CD4-positive, alpha-beta T cell treated with Interleukin-1 beta for 1 hour (primary cell): ENCODE measurements at places on chromosomes 1 and 21.
A peak's percentile ranks its signal among the peaks of the same experiment; 100 is the strongest.

DNA sequence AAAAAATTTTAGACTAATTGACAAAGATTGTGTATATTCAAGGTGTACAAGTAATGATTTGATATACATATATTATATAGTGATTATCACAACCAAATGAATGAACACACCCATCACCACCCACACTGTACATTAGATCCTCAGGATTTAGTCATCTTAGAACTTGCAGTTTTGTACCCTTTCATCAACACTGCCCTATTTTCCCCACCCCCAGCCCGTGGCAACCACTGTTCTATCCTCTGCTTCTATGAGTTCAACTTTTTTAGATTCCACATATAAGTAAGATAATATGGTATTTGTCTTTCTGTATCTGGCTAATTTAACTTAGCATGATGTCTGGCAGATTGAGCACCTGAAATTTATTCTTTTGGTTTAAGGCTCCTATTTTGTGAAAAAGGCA, 173.6 kb downstream of the IER5 start:
- no peak for DNase-seq

DNA sequence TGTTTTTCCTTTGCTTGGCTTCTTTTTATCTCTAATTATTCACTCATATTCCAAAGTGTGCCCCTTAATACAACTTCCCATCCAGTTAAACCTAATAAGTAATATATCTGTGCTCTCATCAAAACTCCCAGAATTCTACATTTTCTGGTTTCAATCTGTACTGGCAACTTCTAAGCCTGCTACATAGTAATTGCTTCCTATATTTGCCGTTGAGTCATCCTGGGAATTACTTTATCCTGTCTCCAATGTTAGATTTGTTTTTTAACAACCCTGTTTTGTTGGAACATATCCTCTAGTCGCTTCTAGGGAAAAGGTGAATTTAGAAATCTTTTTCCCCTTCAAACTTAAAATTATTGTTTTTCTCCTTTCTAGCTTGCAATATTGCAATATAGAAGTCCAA, 620.5 kb upstream of the PKN2 start:
- no peak for DNase-seq

- DNase-seq, result no peak
Observed at GRCh38 chr1:69765951-69766350, 198.2 kb downstream of the LRRC7 start.

DNA sequence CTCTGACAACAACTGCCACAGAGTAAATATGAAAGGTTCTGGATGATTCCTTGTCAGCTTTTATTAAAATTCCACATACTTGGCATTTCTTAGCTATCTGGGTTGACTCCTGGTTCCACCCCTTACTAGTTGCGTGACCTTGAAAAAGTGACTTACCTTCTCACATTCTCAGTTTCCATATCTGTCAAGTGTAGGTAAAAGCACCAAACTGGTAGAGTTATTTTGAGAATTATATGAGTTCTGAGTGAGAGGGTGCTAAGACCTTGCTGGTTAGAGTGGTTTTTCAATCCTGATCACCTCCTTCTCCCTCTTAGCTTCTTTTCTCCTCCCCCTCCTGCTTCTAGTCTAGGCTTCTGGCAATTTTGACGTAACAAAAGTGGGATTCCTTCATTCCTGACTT, 83.4 kb upstream of the ABCD3 start:
- DNase-seq, result no peak

GRCh38 chr1:42817440-42817767, 207 bp upstream of the SVBP start:
- no peak for DNase-seq

- DNase-seq, result no peak
Observed at GRCh38 chr1:109252893-109253802, 3.8 kb downstream of the CELSR2 start.

DNA sequence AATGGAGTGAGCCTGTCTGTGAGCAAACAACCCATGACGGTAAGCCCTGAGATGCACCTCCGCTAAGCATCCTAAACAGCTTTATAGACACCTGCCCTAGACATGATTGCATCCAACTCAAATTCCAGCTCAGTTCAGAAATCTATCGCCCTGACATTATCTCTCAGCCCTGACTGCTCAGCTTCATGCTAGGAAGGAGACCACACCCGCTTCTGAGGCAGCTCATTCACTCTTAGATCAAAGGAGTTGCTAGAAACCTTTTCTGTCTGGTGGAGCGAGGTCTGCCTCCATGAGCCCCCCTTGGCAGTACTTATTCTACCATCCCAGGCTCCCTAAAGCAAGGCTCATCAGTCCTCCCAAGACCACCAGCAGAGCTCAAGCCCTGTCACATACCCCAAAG, 17.0 kb downstream of the IL10RB start:
- DNase-seq, result no peak

- DNase-seq, result no peak
Observed at GRCh38 chr1:180246579-180246978, 16.5 kb downstream of the LHX4 start.

DNA sequence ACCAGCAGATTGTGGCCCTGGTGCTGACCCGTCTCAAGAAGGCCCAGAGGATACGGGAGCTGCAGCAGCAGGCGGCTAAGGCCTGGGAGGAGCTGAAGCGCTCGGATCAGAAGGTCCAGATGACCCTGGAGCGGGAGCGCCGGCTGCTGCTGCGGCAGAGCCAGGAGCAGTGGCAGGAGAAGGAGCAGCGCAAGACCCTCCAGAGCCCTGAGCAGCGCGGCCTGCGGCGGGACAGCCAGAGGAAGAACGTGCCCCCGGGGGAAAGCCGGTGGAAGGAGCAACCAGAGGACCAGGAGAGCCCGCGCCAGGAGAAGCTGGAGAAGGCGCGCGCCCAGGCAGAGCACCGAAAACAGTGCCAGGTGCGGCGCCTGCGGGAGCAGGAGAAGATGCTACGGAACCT, 1.0 kb downstream of the CCDC185 start:
- no peak for DNase-seq

- DNase-seq, result no peak
Observed at GRCh38 chr1:51926171-51926812, 47.8 kb upstream of the NRDC start.

DNA sequence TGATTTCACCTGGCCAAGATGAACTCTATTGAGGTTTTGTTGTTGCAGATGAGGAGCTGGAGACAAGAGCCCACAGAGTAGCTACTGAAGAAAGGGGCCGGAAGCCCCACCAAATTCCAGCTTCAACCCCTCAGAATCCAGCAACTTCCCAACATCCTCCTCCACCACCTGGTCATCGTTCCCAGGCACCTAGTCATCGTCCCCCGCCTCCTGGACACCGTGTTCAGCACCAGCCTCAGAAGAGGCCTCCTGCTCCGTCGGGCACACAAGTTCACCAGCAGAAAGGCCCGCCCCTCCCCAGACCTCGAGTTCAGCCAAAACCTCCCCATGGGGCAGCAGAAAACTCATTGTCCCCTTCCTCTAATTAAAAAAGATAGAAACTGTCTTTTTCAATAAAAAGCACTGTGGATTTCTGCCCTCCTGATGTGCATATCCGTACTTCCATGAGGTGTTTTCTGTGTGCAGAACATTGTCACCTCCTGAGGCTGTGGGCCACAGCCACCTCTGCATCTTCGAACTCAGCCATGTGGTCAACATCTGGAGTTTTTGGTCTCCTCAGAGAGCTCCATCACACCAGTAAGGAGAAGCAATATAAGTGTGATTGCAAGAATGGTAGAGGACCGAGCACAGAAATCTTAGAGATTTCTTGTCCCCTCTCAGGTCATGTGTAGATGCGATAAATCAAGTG, 14.3 kb downstream of the CD2 start:
- no peak for DNase-seq

- DNase-seq, result peak; percentile 6
Observed at GRCh38 chr1:154819628-154820590, 50.2 kb downstream of the KCNN3 start.

- DNase-seq, result peak; percentile 22
Observed at GRCh38 chr1:228830954-228831481, 95.7 kb downstream of the RHOU start.

DNA sequence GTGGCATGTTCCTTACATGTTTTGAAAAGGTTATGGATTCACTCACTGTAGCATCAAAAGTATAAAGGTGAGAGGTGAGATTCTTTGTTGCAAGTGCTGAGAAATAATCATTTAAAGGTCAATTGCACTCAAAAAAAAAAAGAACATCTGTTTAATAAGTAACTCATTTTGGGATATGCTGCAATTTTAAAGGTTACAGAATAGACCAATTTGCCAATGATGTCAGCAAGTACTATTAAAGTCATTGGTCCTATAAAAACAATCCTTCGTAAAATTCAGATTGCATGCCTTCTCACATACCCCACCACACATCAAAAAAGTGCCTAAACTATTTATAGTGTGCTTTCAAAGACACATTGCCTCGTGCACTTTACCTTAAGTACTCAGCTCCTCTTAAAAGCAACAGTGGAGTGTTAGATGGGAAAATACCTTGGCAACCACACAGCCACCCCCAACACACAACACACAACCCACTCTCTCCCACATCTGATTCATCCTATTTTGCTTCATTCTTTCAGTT, 218.2 kb upstream of the ADGRL2 start:
- no peak for DNase-seq

- no peak for DNase-seq
Observed at GRCh38 chr1:7267493-7267892, 482.2 kb downstream of the CAMTA1 start.

- no peak for DNase-seq
Observed at GRCh38 chr1:118032883-118033282, 103.3 kb downstream of the WDR3 start.

- peak; percentile 31 for DNase-seq
Observed at GRCh38 chr1:41658431-41659158, 174.1 kb upstream of the EDN2 start.

DNA sequence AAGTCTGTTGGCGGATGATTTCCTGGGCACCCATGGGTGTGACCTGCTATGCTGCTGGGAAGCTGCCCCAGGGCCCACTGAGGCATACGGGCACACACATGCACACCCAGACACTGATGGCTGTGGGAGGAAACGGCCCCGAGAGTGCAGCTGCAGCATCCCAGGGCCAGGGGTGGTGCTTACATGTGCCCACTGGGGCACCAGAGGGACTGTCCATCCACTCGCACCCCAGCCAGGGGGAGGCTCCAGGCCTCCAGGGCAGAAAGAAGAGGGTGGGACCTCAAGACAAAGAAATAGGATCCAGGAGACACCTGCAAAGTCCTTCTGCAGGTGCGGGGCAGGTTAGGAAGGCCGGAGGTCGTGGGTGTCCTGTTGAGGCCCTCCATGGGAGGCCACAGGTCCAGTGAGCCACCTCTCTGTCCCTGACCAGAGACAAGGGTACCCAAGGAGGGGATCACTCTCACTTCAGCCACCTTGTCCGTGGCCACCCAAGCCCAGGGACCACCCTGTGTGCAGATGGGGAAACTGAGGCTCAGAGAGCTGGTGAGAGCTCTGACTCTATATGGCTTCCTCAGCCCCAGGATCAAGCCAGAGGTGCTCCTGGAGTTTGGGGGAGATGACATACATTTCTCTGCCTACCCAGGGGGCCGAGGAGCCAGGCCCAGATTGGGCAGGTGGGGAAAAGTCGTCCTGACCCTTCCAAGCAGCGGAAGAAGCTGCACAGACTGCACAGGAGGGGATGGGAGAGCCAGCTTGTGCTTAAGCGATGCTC, 57.1 kb downstream of the WNT9A start:
- DNase-seq, result no peak

DNA sequence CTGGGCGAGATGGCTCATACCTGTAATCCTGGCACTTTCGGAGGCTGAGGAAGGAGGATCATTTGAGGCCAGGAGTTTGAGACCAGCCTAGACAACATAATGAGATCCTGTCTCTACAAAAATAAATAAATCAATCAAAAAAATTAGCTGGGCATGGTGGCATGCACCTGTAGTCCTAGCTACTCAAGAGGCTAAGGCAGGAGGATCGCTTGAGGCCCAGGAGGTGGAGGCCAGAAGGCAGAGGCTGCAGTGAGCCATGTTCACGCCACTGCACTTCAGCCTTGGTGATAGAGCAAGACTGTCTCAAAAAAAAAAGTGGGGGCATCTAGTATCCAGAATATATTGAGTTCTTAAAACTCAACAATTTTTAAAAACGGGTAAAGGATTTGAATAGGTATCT, 6.0 kb downstream of the TUT4 start:
- no peak for DNase-seq

DNA sequence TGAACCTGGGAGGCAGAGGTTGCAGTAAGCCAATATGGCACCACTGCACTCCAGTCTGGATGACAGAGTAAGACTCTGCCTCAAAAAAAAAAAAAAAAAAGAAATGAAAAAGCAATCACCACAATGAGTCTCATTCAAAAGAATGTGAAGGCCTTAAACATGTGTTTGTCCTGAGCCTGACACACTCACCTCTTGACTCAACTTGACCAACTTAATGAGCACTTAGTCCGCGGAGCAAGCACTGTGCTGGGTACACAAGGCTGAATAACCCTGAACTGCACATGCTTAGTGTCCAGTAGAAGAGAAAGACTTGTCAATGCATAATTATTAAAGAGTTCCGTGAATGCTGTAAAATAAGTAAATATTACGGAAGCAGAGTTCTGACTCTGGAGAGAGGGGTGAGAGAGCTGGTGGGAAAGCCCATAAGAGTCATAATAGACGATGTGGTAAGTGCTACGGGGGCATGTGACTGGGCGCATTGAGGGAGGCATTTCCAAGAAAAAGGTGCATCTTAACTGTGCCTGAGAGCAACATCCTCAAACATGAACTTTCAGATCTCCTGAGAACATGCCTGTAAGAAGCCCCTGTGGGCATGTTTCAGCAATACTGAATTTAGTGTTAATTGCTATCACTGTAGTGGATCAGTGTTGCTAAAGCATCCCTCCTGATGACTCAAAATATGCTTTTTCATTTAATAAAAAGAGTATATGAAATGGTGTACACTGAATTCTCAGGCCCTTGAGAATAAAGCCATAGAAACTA, 27.2 kb downstream of the MCOLN2 start:
- DNase-seq, result no peak

DNA sequence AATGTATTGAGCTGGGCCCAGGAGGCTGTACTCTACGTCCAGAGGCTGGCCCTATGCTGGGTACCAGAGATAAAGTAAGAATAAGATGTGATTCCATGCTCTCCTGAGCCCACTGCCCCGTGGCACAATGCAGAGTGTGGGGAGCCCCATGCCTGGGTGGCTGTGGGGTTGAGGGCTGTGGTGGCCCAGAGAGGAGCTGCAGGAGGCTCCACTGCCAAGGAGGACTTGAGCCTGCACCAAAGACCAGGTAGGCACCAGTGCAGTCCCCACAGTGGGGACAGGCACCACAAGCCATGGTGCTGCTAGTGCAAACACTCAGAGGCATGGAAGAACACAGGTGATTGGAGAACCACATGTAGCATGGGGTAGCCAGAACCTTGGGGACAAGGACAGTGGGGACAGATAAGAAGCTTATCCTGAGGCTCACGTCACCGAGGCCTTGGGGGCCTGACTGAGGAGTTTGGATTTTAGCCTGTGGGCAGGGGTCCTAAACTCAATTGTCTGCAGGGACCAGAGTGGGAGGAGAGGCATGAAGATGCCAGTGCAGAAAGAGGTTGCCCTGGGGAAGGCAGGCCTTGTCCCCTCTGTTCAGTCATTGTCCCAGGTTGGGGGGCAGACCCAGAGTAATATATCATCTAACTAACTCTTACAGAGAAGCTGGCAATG, 21.9 kb upstream of the EPS8L3 start:
- DNase-seq, result no peak
